ENCODE measurements at places on chromosomes 16 and 17. TPM values are rescaled to one million over a fixed set of nuclear protein-coding genes. Genes with fewer than 3 reads are reported as not detected.

KRTAP1-5 gene
- not detected for total RNA-seq

SEZ6L2 gene
- total RNA-seq, result 1.4 TPM

TNFSF13 gene
- 1.4 TPM for total RNA-seq

- DNase-seq, result peak; percentile 82
These were observed 354.1 kb downstream of the SEC14L1 start for GRCh38 chr17:77494664-77495435.

RNF43 gene
- total RNA-seq, result 0.49 TPM

PRAC2 gene
- not detected for total RNA-seq

KRTAP16-1 gene
- not detected for total RNA-seq

DNA sequence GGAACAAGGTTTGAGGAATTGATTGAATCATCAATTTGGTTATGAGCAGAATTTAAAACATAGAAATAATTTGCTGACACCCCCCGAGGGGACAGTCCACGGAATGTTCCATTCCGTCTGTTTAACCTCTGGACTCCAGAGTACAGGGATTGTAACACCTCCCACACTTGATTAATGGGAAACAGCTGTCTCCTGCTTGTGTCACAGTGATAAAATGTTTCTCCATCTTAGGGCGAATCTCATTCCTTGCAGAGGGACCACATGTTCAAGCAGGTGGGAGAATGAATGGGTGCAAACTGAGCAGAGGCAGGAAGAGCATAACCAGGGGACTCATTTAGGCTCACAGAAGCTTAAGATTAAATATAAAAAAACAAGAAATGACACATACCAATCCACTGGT is 249.5 kb upstream of the RBFOX1 start:
- DNase-seq, result no peak

CCL14 gene
- not detected for total RNA-seq

PPY gene
- not detected for total RNA-seq

GRCh38 chr17:82922646-82923045 is 82.8 kb upstream of the ZNF750 start:
- no peak for DNase-seq

HIRIP3 gene
- 14.4 TPM for total RNA-seq

DNA sequence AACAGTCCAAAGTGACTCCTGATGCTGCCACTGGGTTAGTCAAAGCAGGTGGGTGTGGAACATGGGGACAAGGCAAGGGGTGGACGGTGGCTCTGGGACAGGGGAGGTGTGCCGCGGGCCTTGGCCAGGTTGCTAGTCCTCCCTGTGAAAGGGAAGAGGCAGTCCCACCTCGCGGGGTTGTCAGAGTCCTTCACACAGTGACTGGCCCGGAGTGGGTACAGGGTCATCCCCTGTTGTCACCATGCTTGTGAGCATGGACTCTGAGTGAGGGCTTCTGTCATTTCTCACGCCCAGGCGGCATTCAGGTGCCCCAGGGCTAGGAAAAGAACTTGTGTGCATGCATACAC is 3.1 kb upstream of the ZNF469 start:
- DNase-seq, result no peak

CHD9NB gene
- total RNA-seq, result 2.3 TPM

- no peak for DNase-seq
These were observed 171.6 kb upstream of the RBL2 start for GRCh38 chr16:53262645-53263044.

PLCG2 gene
- total RNA-seq, result 0.09 TPM

DNA sequence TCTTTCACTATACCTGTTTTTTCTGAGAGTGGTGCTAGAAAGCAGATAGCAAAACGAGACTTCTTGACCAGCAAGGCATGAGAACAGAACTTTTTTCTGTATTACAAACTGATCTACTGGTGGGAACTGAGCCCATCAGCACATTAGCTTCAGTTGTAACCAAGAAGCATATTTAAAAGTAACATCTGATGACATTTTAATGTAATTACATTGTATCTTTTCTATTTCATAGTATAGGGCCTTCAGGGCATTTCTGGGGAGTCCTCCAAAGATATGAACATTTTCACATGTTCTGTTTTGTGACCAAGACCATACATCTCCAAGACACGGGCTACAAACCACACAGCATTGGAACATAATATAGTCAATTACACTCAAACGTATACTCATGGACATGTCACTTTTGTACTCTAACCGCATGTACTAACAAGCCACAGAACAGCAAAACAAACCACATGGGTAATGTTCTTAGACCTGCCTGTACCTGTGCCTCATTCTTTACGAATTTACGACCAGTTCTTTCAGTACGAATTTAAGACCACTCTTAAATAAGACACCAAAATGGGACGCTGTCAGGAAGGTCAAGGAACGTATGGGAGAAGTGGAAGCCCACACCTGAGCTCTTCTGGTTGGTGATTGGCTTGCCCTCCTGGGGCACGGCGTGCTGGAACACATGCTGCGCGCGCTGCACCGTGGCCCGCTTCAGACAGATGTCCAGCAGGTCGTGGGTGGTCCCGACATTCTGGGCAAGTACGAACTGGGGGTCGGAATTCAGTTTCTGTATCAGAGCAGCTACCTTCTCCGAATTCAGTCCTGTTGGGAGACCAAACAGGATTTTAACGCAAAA is 825 bp downstream of the BLMH start:
- DNase-seq, result peak; percentile 28

ASGR1 gene
- 2.8 TPM for total RNA-seq

GRCh38 chr17:38509772-38510420 is 81.6 kb downstream of the ARHGAP23 start:
- no peak for DNase-seq

TTLL6 gene
- total RNA-seq, result not detected

DNA sequence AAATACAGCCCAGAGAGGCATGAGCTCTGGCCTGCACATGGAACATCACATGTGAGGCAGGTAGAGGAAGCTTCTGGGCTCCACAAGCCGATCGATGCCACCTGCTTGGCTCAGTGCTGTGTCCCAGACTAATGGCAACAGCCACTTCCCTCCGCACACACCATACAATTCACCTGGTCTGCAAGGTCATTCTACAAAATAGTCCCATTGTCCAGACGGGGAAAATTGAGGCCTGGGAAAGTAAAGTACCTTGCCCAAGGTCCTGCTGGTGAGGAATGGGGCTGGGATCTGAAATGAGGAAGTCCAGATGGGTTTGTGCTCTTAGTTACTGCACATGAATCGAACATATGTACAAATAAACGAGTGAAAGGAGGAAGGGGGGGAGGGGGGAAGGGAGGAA is 88.0 kb downstream of the LITAF start:
- DNase-seq, result no peak

DNA sequence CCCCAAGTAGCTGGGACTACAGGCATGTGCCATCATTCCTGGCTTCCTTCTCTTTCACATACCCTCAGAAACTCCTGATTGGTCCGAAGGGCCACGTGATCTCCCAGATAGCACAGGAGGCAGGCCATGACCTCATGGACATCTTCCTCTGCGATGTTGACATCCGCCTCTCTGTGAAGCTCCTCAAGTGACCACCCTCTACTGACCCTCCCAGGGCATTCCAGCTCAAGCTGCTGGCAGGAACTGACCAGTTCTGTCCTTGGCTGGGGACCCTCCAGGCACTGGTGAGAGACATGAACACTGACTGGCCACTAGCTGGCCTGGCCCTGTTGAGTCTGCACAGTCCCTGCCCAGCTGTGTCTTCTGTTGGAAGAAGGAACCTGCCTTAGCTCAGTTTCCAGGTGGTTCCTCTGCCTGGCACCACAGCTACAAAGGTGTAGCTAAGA is 5.6 kb downstream of the ERAL1 start:
- no peak for DNase-seq

DNA sequence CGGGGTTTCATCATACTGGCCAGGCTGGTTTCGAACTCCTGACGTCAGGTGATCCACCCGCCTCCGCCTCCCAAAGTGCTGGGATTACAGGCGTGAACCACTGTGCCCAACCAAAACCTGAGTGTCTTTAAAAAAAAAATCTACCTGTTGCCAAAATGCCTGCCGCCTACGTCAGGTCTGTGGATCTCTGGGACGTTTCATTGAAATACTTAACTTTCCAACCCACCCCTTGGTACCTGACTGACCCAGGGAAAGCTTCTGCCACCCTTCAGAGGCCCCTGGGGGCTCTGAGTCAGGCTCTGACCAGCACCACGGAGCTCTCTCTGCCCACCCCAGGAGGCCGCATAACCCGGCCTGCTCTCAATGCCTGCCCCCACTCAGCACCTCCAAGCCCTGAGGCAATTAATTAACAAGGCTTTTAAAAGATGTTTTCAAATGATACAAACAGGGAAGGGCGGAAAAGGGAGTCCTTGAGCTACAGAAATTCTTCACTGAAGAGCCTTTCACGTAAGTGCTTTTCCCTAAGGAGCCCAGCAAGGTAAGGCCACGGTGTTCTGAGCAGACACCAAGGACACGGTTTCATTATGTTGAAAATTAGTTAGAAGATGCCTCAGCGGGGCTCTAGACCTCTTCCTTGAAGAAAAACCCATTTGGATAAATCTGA is 29.3 kb upstream of the GSG1L start:
- DNase-seq, result no peak

DNA sequence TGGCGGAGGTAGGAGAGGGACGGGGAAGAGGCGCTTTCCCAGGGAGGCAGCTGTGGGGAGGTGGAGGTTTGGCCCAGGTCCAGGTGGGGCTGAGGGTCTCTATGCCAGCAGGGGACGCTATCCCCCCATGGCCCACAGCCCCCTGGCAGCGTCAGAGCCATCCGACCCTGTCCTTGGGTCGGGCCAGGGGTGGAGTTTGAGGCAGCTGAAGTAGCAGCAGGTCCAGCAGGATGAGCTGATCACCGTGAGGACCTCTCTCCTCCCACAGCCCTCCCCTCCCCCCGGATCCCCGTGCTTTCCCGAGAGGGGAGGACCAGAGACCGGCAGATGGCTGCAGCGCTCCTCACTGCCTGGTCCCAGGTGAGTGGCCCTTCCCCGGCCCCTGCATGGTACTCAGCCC is 3.2 kb downstream of the ZNF205 start:
- DNase-seq, result no peak

DNA sequence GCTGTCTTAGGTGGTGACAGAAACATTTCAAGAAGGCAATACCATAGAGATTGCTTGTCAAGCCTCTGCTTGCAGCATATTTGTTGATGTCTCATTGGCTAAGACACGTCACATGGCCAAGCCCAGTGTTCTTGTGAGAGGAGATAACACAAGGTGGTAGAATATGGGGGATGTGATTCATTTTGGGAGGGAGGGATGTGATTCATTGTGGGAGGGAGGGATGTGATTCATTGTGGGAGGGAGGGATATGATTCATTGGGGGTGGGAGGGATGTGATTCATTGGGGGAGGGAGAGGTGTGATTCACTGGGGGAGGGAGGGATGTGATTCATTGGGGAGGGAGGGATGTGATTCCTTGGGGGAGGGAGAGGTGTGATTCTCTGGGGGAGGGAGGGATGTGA is 470.5 kb upstream of the SALL1 start:
- DNase-seq, result no peak

- no peak for DNase-seq
These were observed 33.4 kb upstream of the LONP2 start for GRCh38 chr16:48210747-48211146.

DNA sequence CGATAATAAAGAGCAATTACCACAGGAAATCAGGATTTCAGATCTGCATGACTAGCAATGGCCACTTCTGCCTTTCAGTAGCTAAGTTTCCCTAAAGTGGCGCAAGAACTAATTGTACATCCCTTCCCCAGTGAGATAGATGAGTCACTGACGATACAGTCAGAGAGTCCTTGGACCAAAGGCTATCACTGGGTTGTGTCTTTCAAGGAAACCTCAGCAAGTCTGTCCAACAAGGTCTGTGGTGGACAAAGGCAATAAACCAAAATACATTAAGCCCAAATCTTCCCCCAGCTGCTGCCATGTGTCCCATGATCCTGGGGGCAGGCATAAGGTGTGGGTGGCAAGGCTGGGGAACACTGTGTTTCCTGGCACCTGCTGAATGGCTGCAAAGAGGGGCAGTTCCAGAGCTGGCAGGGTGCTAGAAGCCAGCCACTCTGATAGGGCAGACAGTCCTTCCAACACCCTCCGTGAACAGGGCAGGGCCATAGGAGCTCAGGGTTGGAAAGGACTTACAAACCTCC is 20.5 kb upstream of the MTMR4 start:
- peak; percentile 42 for DNase-seq

DNA sequence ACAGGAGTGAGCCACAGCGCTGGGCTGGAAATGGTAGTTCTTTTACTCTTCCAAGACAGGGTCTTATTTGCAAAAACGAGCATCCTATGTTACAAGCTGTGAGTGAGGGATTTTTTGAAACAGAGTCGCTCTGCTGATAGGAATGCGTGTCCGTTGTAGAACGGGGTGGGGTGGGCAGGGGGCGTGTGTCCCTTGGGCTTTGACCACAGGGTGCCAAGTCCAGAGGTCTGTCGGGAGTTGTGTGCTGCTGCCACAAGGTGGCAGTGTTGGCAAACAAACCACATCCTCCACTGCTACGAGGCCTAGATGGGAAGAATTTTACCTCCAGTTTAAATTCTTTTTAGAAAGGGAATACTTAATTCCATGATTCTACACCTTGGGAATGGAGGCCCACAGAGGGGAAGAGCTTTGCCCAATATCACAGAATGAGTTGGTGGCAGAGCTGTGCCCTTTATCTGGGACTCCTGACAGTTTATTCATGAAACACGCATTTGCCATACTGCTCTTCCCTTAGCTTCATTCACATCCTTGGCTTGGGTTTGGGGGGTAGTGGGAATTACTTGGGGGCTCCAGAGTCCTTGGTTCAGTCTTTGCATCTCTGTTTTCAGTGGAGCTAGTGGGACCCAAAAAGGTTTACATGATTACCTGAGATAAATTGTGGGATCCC is 30.6 kb upstream of the ETV4 start:
- peak; percentile 81 for DNase-seq

IL21R gene
- 0.54 TPM for total RNA-seq

GRCh38 chr16:64238571-64238970 is 883.3 kb downstream of the CDH11 start:
- peak; percentile 12 for DNase-seq

DNA sequence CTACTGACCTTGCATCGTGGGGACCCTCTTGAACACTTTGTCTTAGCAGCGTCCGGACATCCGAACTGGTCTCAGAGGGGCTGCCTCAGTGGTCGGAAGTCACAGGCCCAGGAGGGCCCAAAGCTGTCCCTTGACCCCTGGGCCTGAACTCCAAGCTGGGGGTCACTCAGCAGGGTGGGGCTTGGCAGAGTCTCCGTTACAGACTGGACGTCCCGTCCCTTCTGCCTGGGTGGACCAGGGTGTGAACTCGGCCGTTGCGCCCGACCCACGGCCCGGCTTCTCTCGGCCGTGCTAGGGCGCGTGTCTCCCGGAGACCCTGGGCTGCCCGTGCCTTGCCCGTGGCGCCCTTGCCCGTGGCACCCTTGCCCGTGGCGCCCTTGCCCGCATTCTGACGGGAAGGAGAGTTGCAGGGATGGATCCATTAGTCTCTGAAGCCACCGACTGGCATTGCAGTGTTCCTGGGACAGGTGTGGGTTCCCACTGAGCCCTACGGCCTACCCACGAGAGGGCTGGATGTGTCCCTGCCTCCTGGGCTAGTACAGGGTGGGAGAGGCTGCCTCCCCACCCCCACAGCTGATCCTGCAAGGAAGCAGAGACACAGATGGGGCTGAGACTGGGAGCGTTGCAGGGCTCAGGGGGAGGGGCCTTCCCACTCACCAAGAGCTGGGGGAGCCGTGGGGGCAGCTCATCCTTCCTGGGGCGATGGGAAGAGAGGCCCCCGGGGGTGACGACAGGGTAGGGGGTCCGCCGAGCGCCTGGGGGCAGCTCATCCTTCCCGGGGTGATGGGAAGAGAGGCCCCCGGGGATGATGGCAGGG is 4.9 kb downstream of the CACNA1H start:
- DNase-seq, result no peak

- DNase-seq, result peak; percentile 62
These were observed 301.9 kb downstream of the SOX9 start for GRCh38 chr17:72422505-72423285.

GRCh38 chr16:48605518-48606110 is 4.4 kb downstream of the N4BP1 start:
- peak; percentile 18 for DNase-seq
